ENCODE measurements at places on chromosomes 1 and 21. TPM values are rescaled to one million over a fixed set of nuclear protein-coding genes. Genes with fewer than 3 reads are reported as not detected.

- peak overlapping the region; percentile 58 for H3K27ac ChIP-seq
- no peak overlapping the region for H3K4me3 ChIP-seq
- no peaks in the 10 kb centered on the region for H3K4me1 ChIP-seq
- no peaks in the 10 kb centered on the region for H3K27me3 ChIP-seq
Measured at GRCh38 chr1:164754088-164754600, 195.2 kb downstream of the PBX1 start.

DNA sequence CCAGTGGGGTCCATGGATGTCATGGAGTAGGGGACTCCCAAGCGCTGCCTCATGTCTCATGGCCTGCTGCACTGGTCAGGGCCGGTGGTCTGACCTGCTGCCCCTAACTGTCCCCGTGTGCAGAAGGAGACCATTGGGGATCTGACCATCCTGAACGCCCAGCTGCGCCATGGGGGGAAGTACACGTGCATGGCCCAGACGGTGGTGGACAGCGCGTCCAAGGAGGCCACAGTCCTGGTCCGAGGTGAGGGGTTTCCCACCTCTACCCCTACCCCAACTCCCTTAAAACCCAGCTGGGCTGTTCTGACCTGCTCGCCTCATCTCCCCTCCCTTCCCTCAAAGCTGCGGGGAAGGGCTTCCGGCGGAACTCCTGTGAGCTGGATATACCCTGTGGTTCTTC lies 18.6 kb downstream of the TMEM81 start:
- no peaks in the 10 kb centered on the region for H3K27me3 ChIP-seq
- H3K4me1 ChIP-seq = no peaks in the 10 kb centered on the region
- no peak for DNase-seq
- H3K36me3 ChIP-seq = no peaks in the 10 kb centered on the region

- H3K4me3 ChIP-seq = no peak overlapping the region
- H3K36me3 ChIP-seq = no peaks in the 10 kb centered on the region
- DNase-seq = peak; percentile 9
- no peaks in the 10 kb centered on the region for H3K27me3 ChIP-seq
- H3K4me1 ChIP-seq = no peaks in the 10 kb centered on the region
- H3K27ac ChIP-seq = no peak overlapping the region
Measured at GRCh38 chr1:228313536-228314277, 92.9 kb downstream of the TRIM11 start.

DNA sequence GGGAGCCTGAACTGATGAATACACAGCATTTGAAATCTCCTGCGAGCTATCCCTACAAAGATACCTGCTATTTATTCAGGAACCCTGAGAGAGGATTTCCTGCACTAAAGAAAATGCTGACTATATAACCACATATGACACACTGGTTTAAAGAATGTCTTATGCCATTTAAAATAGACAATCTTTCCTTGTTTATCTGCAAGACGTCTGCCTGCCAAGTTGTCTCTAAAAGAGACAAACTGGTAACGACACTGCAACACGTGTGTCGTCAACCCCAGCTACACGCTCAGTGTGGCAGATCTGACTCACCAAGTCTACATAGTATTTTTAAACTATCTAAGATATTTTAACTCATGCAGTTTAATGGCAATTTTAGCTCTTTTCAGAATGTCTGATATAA lies 42.7 kb downstream of the APP start:
- peaks cover 21% of the 10 kb centered on the region for H3K4me1 ChIP-seq
- no peaks in the 10 kb centered on the region for H3K27me3 ChIP-seq
- H3K4me3 ChIP-seq = no peak overlapping the region
- no peaks in the 10 kb centered on the region for H3K36me3 ChIP-seq
- DNase-seq = peak; percentile 47

Gene EFNA3
- polyA plus RNA-seq = 9.9 TPM
